ENCODE measurements at places on chromosomes 5 and 9.
A peak's percentile ranks its signal among the peaks of the same experiment; 100 is the strongest.

- DNase-seq: no peak
Measured at GRCh38 chr9:135221576-135221950, 134.1 kb downstream of the OLFM1 start.

DNA sequence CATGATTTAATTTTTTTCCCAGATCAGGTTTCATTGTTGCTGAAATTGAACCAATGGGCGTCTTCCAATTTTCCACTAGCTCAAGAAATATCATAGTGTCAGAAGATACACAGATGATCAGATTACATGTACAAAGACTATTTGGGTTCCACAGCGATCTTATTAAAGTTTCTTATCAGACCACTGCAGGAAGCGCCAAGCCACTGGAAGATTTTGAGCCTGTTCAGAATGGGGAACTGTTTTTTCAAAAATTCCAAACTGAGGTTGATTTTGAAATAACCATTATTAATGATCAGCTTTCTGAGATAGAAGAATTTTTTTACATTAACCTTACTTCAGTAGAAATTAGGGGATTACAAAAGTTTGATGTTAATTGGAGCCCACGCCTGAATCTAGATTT is 251.6 kb downstream of the ADGRV1 start:
- no peak for DNase-seq

GRCh38 chr9:112145886-112146285 is 29.2 kb downstream of the SUSD1 start:
- DNase-seq: no peak

- no peak for DNase-seq
Measured at GRCh38 chr5:139694556-139695177, 46.5 kb downstream of the CXXC5 start.

GRCh38 chr9:101387871-101388506 is 3.2 kb upstream of the BAAT start:
- peak; percentile 26 for DNase-seq

DNA sequence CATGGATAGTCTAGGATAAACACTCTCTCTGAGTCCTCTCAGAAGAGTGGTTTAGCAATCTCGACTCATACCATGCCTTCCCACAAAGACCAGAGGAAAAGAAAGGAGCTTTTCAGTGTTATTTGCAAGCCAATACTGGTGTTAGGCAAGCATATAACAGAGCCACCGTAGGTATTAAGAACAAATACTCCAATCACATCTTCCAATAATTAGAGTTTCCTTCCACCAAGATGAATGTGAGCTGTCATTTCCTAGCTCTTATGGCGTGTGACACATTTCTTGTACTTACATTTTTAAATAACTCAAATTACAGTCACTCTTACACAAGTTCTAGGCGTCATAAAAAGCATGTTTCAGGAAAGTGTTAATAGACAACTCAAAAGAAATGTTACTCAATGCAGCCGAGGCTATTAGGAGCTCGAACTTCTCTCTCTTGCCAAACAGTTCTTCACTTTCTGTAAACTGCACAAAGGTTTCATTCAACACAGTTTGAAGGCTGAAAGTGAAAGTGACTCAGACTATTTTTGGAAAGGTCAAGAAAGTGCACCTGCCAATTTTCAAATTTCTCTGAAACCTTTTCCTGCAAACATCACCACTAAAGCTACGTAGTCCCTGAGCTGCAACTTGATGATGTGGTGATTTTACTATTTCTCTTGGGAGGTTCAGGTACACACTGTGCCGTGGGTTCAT is 153.8 kb downstream of the AUH start:
- DNase-seq: no peak

DNA sequence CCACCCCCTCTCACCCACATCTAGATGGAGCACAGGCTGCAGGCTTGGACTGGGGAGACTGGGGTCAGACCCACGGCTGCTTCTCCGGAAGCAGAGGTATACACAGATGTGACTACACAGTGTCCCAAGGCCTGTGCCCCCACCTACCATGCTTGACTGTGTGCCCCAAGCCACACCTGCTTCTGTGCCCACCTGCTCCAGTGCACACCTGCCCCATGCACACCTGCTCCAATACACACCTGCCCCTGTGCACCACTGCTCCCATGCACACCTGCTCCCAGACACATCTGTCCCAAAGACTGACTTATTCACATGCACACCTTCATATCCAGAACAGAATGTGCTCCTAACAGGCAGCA is 5.5 kb upstream of the COL5A1 start:
- no peak for DNase-seq

DNA sequence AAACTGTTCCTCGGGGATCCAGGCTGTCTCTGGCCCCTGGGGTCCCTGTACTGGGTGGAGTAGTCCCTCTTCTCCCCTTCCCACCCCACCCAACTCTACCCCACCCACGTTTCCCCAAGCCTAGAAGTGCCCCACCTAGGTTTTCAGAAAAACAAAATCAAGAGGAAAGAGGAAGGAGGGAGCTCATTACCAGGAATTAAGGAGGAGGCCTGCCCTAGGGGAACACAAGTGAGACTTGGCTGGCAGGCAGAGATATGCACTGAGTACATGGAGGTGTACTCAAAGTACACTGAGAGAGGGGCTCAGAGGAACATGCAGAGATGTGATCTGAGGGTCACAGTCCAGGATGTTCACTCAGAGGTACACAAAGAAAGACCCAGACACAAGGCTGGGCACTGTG is 10.2 kb downstream of the AQP3 start:
- DNase-seq: no peak

GRCh38 chr9:109120204-109120789 is 550 bp upstream of the TMEM245 start:
- DNase-seq: no peak

- no peak for DNase-seq
Measured at GRCh38 chr9:6133346-6134063, 82.1 kb upstream of the IL33 start.

DNA sequence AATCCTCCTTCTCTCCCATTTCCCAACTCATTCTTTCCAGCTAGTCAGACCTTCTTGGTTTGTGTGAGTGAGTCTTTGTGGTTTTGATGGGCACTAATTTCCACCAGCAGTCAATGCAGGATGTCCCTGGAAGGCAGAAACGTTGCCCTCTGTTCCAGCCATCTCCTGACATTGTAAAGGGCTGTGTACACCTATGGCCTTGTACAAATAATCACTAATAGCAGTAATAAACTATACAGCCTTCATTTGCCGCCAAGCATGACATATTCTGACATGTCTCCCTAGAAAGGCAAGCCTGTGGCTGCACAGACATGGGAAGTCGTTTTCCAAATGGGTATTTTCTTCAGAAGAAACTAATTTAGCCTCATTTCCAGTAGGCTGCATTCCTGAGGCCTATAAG is 18.4 kb upstream of the DENND1A start:
- no peak for DNase-seq

- no peak for DNase-seq
Measured at GRCh38 chr9:112777914-112778313, 27.4 kb downstream of the SNX30 start.

GRCh38 chr9:96618209-96619123 is 1.2 kb downstream of the CDC14B start:
- peak; percentile 37 for DNase-seq

GRCh38 chr5:154394307-154394706 is 51.5 kb upstream of the SAP30L start:
- peak; percentile 79 for DNase-seq

- DNase-seq: no peak
Measured at GRCh38 chr5:14267166-14267838, 124.2 kb downstream of the TRIO start.

GRCh38 chr5:57582578-57583070 is 100.0 kb upstream of the ACTBL2 start:
- no peak for DNase-seq

DNA sequence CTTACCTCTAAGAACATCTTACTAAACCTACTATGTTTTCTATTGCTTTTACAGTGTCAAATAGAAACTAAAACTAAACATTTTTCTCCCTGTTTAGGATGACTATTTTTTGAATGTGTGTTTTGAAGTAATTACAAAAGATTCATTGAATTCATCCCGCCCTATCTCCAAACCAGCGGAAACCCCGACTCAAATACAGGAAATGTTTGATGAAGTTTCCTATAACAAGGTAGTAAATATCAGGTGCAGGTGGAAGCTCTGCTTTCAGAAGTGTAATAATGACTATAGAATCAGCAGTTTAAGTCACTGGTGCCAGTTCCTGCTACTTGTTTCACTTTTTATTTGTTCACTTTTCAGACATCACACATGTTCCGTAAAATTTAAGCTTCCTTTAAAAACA is 20.0 kb downstream of the ERAP2 start:
- DNase-seq: no peak

- no peak for DNase-seq
Measured at GRCh38 chr9:116980582-116981120, 293.5 kb downstream of the TRIM32 start.

DNA sequence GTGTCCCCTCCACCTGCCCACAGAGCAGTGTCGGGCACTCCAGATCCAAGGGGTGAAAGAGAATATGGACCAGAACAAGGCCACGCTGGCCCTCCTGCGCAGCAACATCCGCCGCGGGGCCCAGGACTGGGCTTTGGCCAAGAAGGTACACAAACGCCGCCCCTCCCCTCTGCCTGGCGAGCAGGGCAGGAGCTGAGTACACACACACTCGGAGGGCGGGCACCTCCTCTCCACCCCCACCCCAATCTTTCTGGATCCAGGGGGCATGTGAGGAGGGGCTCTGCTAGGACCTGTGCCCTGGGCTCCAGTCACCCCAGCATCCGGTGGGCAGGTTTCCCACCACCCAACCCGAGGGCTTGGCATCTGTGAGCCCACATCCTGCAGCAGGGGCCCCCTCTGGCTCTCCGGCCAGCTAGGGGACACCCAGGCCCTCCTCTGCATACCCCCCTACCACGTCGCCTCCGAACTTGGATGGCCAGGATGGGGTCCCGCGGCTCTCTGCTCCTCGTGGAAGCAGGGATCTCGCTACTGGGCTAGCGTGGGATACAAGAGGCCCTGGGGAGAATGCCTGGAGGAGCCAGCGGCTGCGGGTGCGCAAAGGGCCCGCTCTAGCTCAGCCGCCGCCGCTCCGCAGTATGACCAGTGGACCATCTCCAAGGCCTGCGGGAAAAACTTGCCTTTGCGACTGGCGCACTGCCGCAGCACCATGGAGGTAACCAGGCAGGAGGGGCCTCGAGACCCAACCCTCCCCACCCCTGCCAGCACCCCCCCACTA is 3.1 kb downstream of the CCDC183 start:
- DNase-seq: peak; percentile 88

GRCh38 chr9:112094948-112095681 is 80.0 kb downstream of the SUSD1 start:
- DNase-seq: peak; percentile 18

DNA sequence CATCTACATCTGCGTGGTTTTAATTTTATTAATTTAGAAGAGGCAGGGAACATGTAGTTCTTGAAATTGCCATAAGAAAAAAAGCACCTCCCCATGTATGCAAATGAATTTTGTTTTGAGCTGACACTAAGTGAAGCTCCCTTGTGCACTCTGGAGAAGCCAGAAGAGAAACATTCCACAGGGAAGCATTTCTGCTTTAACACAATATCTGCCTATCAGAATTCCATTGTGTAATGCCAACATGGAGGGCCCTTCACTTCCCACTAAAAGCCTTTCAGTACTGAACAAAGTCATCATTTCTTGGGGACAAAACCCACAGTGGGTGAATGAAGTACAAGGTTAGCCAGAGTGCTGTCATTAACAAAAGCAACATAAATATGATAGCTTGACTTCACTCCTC is 59.7 kb downstream of the PRELID2 start:
- DNase-seq: no peak

DNA sequence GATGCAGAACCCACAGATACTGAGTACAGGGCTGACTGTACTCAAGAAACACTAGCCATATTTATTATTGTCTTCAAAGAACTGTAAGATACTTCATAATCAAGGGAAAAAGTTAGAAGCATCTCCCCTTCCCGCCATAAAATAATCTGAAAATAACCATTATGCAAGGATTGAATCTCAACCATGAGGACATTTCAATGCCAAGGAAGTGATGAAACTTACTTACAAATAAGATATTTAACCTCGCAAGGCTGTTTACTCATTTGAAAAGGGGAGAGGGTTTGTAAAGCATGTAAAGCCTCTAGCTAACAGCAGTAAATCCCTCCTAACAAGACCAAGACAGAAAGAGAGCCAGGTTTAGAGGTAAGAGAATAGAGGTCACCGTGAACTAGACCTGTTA is 6.3 kb downstream of the MYO10 start:
- DNase-seq: no peak

DNA sequence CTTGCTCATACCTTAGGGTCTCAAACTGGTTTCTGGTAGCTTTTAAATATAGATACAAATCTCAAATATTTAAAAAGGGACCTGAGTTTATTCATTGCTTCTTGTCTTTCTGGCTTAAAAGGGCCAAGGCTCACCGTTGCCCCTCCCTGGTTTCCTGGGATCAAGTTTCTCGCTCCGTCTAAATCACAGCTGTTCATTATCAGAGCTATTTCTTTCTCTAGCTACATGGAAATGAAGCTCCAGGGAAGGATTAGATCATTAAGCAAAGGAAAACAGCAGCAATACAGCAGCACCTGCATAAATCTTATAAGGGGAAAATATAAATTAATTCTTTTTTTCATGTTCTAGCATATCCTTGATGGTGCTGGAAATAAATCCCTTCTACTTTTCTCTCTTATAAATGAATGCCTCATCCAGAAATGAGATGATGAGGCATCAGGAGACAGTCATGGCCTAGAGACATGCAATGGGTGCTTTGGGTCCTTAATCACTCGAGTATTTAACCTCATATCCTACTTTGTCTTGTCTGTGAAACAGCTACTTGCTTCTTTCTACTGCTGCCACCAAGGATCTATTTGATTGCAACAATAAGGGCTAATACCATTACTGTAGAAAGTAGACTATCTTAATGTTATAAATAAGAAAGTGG is 320.1 kb downstream of the TRPM3 start:
- DNase-seq: no peak

DNA sequence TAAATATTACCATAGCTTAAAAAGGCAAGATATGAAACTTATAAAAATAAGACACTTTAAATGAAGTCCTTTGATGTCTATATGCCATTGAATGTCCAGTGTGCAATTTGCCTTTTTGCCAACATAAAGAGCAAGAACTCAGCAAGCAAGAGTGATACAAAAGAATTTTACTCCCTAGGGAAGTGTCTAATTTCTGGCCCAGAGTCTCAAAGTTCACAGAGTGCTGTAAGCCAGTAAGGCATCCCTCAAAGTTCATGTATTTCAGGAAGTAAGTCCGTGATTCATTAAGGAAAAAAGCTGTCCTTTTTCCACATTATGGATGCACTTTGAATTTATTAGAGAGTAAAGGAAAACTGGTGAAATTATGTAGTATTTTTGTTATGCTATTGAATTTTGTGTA is 185.2 kb downstream of the CCDC171 start:
- no peak for DNase-seq

GRCh38 chr5:132812123-132812765 is 858 bp upstream of the SOWAHA start:
- no peak for DNase-seq
